GM12865 (cell line): ENCODE measurements at places on chromosomes 1 and 21.
A peak's percentile ranks its signal among the peaks of the same experiment; 100 is the strongest.

GRCh38 chr1:161199506-161200139, 769 bp upstream of the ADAMTS4 start:
- DNase-seq = no peak

GRCh38 chr1:189682591-189682990, 795.1 kb downstream of the BRINP3 start:
- no peak for DNase-seq

GRCh38 chr1:31020007-31020790, 45.3 kb downstream of the PUM1 start:
- DNase-seq = no peak

DNA sequence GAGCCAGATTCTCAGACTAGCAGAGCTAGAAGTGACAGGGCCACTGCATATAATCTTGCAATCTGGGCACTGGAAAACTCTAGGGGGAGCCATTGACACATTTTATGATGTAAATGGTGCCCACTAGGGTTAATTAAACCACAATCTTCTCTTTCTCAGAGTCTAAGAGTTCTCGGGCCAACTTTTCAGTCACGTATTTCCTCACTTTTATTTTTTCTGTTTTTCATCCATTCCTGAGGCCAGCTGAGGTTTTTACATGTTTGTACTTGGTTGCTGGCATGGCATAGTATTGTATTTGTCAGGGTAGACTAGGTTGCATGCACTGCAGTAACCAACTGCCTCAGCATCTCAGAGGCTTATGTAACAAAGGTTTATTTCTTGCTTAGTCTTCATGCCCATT, 138.2 kb downstream of the ZNF326 start:
- peak; percentile 31 for DNase-seq

GRCh38 chr1:36845802-36846201, 188.5 kb downstream of the GRIK3 start:
- DNase-seq = no peak

DNA sequence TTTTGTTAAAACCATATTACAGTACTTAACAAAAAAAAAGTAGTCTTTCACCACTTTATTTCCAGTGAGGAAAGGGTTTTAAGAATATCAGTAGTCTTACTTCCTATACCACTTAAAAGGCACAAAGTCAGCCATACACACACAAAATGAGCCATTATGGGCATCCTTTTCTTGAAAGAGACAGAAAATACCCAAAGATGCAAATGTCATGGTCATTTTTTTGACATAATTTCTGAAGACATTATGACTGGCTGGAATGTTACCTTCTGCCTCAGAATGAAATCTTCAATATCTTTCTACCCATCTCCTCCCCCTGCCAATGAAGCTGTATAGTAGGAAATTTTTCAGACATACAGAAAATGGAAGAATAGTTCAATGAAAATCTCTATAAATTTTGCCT, 237.7 kb downstream of the SLC45A1 start:
- peak; percentile 51 for DNase-seq
